ENCODE measurements at places on chromosomes 7 and 10. TPM values are rescaled to one million over a fixed set of nuclear protein-coding genes. Genes with fewer than 3 reads are reported as not detected.

CEP55 gene
- total RNA-seq, result not detected

CHN2 gene
- total RNA-seq, result 4.2 TPM

DNA sequence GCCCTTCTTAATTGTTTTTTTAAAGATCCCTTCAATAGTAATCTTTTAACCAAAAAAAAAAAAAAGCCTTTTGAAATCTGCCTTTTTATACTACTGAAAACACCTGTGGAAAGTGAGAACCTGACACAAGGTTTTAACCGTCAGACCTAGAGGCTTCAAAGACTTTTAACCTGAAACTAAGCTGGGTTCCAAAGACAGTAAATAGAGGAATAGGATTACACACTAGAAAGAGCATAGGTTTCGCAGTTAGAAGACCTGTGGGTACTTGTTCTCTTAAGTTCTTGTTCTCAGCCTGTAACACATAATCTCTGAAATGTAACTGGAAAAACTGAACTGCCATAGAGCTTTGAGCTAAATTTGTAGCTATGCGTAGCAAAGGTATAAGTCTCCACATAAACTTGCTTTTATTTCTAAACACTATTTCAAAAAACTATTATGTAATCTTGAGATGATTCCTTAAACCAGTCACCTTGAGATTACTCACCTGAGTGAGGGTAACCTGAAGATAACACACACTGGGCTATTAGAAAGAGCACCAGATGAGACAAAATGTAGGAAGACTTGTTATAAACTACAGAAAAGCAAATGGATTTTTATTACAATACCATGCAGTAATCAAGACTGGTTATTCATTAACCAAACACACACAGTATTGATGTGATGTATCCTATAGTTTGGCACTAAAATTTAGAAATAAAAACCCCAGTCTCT, 196.6 kb upstream of the FRMD4A start:
- no peak for DNase-seq

GRCh38 chr10:67571503-67571902, 124.5 kb downstream of the CTNNA3 start:
- no peak for DNase-seq

GRCh38 chr10:71797533-71798307, 24.4 kb upstream of the VSIR start:
- no peak for DNase-seq

GRCh38 chr7:99728615-99729014, 6.4 kb downstream of the CYP3A7 start:
- no peak for DNase-seq

DNA sequence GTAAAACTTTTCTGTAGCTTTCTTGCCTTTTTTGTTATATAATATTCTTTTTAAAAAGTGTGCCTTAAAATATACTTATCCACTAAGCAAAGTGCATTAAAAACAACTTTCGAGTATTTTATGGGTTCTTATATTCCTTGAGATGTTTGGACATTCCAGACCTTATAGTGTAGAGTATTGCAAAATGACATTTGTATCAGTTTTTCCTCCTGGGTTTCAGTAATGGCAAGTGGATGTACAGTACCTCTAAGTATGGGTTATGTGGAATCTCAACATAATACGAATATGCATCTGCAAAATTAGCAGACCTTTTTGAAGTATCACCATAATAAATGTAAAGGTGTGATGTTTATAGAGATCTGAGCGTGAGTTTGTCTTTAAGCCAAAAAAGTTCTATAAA, 2.7 kb downstream of the CDK13 start:
- DNase-seq, result no peak

LRGUK gene
- total RNA-seq, result 2.1 TPM

SPDYE11 gene
- not detected for total RNA-seq

GRCh38 chr7:39233851-39234529, 256.3 kb downstream of the POU6F2 start:
- no peak for DNase-seq

CARD11 gene
- total RNA-seq, result 2.0 TPM

HTRA1 gene
- total RNA-seq, result 183 TPM

DNA sequence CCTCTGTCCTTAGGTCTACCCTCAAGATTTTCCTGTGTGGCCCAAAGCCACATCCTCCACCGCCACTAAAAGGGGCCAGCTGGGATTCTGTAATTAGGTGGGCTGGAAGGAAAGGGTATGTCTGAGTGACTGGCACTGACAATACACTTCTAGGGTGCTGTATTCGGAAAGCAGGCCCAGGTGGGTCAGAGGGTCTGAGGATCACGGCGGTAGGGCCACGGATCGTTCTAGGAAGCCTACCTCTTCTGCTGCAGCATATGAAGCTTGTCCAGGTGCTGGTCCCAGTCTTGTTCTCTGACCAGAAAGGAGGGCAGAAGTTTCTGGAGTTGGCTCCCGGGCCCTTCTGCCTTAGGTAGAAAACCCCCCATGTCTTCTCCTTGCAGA, 462 bp downstream of the TRPV5 start:
- DNase-seq, result no peak

TAF6 gene
- total RNA-seq, result 56.9 TPM

STEAP4 gene
- total RNA-seq, result 74.5 TPM

ICA1 gene
- 27.3 TPM for total RNA-seq

GRCh38 chr7:43870316-43870715, 999 bp upstream of the MRPS24 start:
- no peak for DNase-seq
